ENCODE measurements at places on chromosomes 2 and 18.

DNA sequence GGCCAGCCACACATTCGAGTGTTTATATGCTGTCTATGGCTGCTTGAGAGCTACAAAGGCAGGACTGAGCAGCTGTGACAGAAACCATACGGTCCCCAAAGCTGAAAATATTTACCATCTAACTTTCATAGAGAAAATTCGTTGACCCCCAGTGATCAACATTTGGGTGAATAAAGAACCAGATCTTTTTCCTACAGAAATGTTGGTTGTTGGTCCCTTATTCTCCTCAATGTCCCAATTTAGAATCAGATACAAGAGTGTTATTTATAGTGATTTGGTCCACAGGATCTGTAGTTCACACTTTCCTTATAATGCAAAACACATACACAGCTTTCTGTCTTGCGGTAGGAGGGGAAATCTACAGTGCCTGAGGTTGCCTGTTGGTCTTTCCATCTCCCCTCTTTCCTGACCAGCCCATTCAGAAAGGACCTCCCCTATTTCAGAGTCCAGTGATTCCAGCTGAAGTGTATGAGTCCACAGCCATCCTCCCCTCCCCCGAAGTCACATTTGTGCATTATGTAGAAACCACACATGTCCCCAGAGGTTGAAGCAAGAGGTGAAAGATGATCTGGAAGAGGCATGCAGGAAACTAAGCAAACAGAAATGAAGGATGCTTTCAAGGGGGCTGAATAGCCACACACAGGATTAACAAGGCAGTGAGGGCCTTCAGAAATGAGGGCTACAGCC, 61.9 kb downstream of the SPRED2 start:
- DNase-seq = no peak

- no peak for DNase-seq
Measured at GRCh38 chr2:175143191-175143590, 24.8 kb downstream of the ATF2 start.

DNA sequence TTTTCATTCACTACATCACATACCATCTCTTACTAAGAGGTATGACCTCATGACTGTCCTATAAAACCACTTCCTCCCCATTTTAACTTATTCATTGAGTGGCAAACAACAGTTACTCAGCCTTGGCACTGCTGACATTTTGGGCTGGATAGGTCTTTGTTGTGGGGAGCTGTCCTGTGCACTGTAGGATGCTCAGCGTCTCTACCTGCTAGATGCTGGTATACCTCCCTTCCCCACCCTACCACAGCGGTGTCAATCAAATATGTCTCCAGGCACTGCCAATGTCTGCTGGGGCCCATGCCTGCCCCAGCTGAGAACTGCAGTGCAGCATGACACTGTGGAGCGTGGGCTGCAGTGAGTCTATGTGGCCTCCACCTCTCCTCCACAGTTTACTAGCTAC, 76.3 kb upstream of the MGAT4A start:
- DNase-seq = no peak

DNA sequence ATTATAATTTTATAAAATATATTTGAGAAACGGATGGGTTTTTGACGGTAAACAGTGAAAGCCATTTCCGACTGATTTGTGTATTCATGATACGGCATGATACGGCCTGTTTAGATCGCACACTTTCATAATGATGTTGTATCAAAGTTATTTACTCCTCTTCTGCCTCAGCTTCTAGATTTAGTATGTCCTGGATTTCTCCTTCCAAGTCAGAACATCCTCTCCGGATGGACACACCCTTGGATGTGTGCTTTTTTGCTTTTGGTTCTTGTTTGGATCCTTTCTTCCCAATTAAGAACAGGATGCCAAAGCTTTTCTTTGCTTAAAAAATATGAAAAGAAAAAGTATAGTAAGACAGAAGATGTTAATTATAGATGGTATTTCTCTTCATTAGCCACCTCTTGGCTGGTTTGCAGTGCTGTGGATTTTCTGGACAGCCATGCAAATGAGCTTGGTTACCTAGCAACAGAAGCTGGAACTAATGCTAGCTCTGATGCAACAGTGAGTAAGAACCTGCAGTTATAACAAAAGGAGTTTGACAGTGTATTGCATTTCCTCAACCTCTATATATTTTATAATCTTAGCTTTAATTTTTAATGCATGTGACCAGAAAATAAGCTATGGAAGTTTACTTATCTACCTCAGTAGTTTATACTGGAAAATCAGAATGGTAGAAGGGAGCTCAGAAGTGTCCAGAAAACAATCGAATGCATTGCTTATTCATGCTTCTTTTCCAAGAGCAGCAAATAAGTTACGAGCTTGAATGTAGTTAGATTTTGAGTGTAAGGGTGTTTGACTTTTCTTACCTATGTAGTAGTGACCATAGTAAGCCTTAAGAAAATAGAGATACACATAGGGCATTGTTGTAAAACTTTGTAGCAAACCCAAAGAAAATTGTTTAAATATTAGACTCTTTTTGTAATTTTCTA, 27.9 kb downstream of the RMND5A start:
- no peak for DNase-seq

DNA sequence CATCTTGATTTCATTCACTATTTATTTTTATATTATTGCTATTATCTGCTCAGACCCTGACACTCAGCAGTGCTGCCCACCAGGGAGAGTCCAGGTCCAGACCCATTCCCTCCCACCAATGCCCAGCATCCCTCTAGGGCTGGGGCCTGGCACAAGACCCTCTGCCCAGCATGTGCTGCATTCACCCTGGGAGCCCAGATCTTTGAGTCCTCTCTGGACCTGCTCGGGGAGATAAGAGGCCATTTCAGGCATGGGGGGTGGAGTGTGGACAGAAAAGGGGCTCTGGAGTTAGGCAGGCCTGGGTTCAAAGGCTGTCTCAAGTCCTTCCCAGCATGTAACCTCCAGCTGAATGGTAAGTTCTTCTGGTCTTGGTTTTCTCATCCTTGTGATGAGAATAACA, 209.6 kb downstream of the CYP26B1 start:
- no peak for DNase-seq

Measured in right renal pelvis (tissue), 4 donors.